Left ventricle myocardium superior (tissue), 1 donor: ENCODE measurements at places on chromosomes 3 and 15.

DNA sequence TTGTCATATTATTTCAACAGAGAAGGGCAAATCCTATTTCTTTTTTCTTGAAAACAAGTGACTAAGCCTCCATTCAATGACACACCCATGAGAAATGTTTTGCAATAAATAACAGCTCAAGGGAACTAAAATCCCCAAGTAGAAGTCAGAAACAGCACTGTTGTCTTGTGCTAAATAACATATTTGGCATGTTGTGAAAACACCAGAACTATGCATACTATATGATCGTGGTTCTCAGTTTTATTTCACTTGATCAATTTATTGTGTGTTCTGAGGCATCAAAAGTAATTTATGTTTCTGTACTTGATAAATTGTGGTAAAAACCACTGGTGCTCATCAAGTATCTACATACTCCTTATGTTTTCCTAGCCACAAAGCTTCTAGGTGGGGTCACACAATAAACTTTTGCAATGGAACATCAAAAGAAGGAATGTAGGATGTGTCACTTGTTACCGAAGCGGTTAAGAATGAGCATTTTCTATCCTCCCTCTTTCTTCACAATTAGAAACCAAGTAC is 691.7 kb upstream of the CBLB start:
- DNase-seq, result no peak

DNA sequence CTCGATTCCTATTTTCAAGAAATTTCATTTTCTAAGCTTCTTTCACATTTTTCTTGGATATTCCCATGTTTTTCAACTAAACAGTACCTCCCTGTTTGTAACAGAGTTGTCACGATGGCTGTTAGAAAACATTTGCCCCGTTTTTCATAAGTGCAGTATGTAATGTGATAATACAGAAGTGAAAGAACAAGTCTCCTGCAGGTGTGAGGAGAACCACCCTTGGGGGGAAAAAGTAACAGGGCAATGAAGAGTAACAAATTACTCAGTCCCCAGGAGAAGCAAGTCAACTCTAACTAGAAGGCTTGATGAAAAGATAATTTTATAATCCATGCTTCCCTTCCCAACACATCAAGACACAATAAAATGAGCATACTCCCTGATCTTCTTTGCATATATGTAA is 493.3 kb downstream of the FOXP1 start:
- no peak for DNase-seq

DNA sequence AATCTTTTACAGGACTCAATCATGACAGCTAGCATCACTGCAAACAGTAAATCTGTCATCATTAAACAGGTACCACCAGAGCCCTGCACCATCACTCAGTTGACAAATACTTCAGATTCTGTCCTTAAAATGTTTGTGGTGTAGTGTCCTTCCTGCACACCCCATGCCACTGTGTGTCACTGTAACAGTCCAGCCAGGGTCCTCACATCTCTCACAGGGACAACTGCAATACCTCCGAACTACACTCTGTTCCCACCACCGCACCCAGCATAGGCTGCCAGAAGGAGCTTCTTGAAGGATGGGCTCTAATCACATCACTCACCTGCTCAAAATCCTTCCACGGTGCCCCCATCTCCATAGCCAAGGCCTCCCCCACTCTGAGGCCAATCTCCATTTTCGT is 90.2 kb upstream of the FGF12 start:
- no peak for DNase-seq

- no peak for DNase-seq
Observed at GRCh38 chr15:69515508-69515907, 62.9 kb downstream of the RPLP1 start.

- no peak for DNase-seq
Observed at GRCh38 chr3:23781051-23781450, 24.7 kb upstream of the UBE2E1 start.

DNA sequence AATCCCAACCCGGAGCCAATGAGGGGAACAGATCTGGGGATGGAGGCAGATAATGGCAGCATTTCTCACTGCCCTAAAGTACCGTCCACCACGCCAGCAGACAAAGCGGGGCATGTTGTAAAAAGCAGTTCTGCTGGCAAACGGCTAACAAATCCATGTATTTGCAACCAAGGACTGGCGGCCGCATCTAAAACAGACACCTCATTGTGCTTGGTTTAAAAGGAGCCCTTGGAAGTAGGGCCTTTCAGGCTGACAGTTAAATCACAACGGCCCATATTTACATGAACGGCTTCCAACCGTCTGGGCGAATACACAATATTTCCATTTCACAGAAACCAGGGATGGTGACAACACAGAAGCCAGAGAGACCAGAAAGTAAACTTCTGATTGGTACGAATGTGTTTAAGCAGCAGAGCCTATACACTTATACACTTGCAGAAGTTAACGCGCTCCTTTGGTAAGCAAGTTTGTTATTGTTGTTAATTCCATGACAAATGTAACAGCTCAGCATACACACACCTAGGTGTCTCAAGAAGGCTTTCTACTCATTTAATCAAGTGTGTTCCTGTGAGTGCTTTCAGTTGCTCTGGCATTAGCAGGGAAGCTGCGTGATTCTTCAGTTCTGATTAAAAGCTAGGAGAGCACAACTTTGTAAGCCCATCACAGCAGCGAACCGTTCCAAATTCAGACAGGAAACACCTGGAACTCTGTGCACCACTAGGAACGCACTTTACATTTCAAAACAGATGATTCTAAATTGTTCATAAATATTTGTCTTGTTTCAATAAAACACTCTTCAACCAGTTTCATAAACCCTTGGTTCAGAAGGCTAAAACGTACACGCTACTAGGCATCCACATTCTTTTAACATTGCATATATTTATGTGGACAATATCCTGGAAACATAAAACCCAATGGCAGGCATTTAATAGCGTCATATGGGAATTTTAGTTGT is 112.9 kb downstream of the PDZRN3 start:
- DNase-seq, result no peak

- DNase-seq, result no peak
Observed at GRCh38 chr3:80232760-80233159, 465.0 kb upstream of the ROBO1 start.
